Activated naive CD4-positive, alpha-beta T cell treated with anti-CD3 and anti-CD28 coated beads, Interleukin-2, amount 10 ng/mL, durations not matched to agents 7 days and 5 days (primary cell): ENCODE measurements at places on chromosomes 7 and 10.

DNA sequence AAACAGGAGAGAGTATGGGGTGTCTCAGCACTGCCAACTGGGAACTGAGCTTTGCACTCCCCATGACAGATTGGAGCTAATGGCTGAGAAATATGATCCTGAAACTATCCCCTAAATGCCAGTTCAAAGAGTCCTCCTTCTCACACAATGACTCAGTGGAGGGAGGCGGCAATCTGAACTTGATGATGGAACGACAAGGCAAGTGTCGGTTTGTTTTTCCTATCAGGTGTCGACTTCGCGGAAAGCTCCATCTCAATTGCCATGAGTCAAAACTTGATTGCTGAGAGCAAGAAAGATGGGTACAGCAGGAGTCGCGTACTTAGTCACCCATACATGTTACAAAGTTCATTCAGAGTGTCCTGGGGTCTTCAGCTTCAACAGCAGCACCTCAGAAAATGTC is 52.5 kb downstream of the NPY start:
- DNase-seq, result no peak

- no peak for DNase-seq
These were observed 119.3 kb upstream of the PRKCQ start for GRCh38 chr10:6699336-6699735.

DNA sequence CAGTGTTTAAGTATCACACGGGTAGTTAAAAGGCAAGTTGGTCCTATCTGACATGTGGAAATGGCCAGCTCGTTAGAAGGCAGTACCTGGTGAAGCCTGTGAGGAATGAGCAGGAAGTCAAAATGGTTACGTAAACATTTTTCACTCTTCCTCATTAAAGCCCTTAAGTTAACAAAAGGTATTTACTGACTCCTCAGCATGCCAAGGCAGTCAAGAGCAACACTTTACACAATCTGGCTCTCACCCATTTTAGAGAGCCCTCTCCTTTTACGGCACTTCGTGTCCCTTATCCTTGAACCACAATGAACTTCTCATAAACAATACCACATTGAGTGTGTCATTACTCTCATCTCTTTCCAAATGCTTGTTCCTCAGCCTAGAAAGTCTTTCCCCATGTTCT is 11.0 kb upstream of the RSBN1L start:
- no peak for DNase-seq

DNA sequence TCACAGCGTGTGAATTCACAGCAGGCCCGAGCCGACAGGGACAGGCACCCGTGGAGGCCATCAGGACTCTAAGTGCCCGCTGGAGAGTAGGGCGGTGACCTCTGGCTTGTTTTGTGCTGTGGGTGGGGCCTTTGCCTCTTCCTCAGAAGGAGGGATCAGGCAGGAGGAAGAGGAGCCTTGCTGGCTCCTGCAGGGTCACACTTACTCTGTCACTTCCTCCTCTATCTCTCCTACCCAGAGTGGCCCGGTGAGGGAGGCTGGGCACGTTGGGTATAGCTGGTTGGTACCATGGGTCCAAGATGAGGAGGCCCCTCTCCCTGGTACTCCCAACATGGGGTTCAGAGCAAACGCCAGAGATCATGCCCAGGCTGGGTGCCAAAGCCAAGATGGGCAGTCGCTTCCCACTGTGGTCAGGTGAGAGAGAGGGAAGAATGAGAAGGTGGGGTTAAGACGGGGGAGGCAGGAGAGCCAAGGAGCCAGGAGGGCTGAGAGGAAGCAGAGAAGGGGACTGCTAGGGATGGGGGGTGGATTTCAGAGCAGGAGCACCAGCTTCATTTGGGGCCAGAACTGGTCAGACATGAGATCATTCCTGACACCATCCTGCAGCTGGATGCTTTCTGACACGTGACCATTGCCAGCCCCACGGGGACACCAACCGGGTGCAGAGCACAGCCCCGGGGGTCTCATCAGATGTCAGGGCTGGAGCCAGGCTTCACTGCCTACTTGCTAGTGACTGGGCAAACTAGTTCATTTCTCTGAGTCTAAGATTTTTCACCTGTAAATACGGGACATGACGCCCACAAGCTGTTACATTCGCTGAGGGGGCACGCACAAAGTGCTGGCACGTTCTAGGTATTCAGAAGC is 54.8 kb upstream of the CACUL1 start:
- DNase-seq, result no peak

DNA sequence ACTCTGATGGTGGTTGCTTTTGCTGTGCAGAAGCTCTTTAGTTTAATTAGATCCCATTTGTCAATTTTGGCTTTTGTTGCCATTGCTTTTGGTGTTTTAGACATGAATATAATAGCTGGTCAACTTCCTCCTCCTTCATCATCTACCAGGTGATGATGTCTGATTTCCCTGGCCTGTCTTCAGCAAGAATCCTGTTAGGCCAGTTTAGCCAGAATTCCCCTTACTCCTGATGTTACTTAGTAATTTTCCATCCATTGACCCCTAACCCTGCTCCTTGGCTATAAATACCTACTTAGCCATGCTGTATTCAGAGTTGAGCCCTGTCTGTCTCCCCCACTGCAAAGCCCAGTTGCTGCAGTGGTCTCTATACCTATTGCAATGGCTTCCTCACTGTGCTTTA is 91.4 kb downstream of the ZNF777 start:
- DNase-seq, result no peak

DNA sequence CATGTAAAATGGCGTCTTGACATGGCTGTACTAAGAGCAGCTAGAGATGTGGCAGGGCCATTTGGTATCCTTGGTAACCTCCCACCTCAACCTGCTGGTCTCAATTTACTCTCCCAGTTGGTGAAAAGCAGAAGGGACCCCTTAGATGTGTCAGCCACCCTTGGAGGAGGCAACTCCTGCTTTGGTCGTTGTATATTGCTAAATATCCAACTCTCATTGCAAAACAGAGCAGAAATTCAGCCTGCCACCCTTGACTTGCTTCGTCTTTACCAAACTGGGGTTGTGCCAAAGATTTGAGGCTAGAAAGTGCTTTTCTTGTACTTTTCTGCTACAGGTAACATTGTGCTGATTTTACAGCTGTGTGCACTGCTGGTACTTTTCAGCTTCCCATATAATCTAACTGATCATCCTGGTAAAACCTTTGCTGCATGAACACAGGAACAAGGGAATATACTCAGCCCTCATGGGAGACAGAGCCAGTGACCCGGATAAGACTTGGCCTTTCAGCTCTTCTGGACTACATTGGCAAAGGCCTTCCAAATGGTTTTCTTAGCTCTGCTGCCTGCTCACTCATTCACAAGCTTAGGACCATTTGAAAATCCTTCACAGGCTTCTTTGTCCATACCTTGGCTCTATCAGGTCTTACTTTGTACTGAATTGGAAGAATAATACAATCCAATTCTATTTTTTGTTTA is 2.2 kb upstream of the VSTM4 start:
- no peak for DNase-seq

DNA sequence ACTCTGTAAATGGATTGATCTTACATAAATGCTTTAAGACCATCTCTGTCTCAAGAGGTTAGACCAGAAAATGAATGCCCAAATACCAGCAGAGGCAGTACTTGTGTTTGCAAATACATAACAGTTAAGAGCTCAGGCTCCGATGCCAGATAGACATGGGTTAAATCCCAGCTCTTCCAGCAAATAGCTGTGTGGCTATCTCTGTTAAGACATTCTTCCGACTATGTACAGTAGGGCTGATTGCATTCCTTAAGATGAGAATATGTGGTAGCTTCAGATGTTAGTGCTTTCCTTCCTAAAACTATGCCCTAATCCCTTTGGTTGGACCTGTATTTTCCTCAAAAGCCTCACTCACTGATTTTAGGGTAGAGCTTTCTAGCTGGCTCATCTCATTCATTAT is 2.2 kb downstream of the IDE start:
- DNase-seq, result no peak

- no peak for DNase-seq
These were observed 49.7 kb downstream of the ADD3 start for GRCh38 chr10:110057456-110057855.

GRCh38 chr10:74521526-74521925 is 304.9 kb upstream of the KAT6B start:
- DNase-seq, result no peak
